ENCODE measurements at places on chromosomes 11 and 22.

DNA sequence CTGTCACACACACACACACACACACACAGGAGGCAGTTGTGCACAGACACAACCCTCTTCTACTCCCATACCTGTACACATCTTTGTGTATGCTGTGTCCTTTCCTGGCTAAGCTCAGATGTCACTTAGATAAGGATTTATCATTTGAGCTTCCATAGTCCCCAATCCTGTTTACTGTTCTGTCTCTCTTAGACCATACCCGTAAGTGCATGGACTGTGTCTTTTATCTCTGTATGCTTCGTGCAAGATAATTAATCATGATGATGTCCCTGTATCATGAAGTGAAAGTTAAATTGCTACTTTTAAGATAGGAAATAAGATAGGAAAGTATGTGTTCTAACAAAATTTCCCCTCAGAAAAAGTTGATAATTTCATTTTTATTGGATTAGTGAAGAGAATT, 30.3 kb downstream of the PRMT3 start:
- no peak for DNase-seq

DNA sequence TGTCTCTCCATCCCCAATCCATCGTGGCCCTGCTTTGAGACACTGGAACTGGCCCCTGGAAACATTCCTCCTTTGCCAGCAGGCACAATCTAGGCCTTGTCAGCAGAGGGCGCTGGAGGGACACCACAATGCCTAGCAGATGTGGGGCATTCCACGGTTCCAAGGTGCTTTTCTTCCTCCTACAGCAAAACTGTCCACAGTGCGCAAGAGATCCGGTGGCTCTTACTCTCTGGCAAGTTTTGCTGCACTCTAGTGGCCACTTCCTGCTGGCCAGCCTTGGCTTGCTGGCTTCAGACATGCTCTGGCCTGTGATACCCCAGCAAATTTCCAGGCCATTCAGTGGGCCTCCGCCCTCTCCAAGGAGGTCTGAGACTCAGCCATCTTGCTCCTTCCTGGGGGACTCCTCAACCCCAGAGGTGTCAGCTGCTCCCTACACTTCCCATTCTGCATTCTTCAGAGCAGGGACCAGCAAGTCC, 17.1 kb upstream of the RBM4B start:
- DNase-seq = peak; percentile 86

DNA sequence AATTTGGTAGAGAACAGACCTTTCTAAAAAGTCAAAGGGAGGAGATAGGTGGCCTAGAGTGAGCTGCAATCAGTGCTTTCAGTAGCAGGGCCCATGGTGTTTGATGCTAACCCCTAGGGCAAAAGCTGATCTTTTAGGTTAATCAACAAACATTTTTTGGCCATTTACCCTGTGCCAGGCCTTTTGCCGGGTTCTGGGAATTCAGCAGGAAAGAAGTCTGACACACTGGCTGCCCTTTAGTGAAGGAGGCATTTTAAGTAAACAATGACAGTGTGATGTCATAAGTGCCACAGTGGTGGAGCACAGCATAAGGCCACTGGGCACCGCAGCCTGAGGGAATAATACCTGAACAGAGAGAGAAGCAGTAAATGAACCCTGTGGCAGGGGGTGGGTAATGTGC, 29.0 kb downstream of the C22orf31 start:
- DNase-seq = no peak

GRCh38 chr11:125588505-125588904, 4.1 kb upstream of the STT3A start:
- DNase-seq = no peak

GRCh38 chr11:62919476-62919875, 1.7 kb downstream of the CHRM1 start:
- DNase-seq = no peak

GRCh38 chr11:123430721-123431497, 840 bp downstream of the GRAMD1B start:
- DNase-seq = peak; percentile 67

DNA sequence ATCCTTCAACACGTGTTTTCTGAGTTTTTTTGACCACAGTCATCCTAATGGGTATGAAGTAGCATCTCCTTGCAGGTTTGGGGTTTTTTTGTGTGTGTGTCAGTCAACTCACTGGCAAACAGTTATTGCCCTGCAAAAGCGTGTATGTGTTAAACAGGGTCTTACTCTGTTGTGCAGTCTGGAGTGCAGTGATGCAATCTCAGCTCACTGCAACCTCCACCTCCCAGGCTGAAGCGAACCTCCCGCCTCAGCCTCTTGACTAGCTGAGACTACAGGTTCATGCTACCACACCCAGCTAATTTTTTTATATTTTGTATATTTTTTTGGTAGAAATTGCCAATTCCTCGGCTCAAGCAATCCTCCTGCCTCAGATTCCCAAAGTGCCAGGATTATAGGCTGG, 15.4 kb downstream of the CELSR1 start:
- DNase-seq = no peak

Data from DMS79 treated with DMSO at 0.1 percent for 48 hours (cell line).